ENCODE measurements at places on chromosomes 16 and 17. TPM values are rescaled to one million over a fixed set of nuclear protein-coding genes. Genes with fewer than 3 reads are reported as not detected.

The TBC1D26 gene
- not detected for polyA plus RNA-seq

The LPO gene
- polyA plus RNA-seq: not detected

The CTRB2 gene
- not detected for polyA plus RNA-seq

The SCGB1C2 gene
- not detected for polyA plus RNA-seq

The LRRC37A gene
- 1.0 TPM for polyA plus RNA-seq

The PPP1R1B gene
- not detected for polyA plus RNA-seq

The DNAH17 gene
- 1.1 TPM for polyA plus RNA-seq

The CACNG5 gene
- not detected for polyA plus RNA-seq

The UBN1 gene
- 12.8 TPM for polyA plus RNA-seq

The SEPTIN1 gene
- 205 TPM for polyA plus RNA-seq

The NPIPB6 gene
- not detected for polyA plus RNA-seq

The RHBDF1 gene
- polyA plus RNA-seq: not detected

The ARHGAP44 gene
- not detected for polyA plus RNA-seq

The ATP2C2 gene
- 0.10 TPM for polyA plus RNA-seq

The EPX gene
- polyA plus RNA-seq: not detected

The UNC119 gene
- polyA plus RNA-seq: 35.0 TPM

The CCDC200 gene
- polyA plus RNA-seq: not detected

The SMIM5 gene
- polyA plus RNA-seq: not detected

The CDH3 gene
- polyA plus RNA-seq: not detected

The EXOC3L1 gene
- polyA plus RNA-seq: not detected

The TMC5 gene
- not detected for polyA plus RNA-seq

The ARHGDIG gene
- not detected for polyA plus RNA-seq

The TRIM37 gene
- polyA plus RNA-seq: 8.5 TPM

The OR2C1 gene
- 0.30 TPM for polyA plus RNA-seq

The CCL3 gene
- 0.45 TPM for polyA plus RNA-seq

The MT1A gene
- not detected for polyA plus RNA-seq

The ABCA6 gene
- polyA plus RNA-seq: not detected

The STH gene
- polyA plus RNA-seq: not detected

The RUNDC3A gene
- polyA plus RNA-seq: not detected

The TNFRSF17 gene
- polyA plus RNA-seq: not detected

The RAP1GAP2 gene
- 4.5 TPM for polyA plus RNA-seq

The TBC1D3H gene
- polyA plus RNA-seq: not detected

The CDK5R1 gene
- polyA plus RNA-seq: 8.9 TPM

The IRX6 gene
- polyA plus RNA-seq: not detected

The TBC1D3K gene
- not detected for polyA plus RNA-seq

The SLC2A4 gene
- not detected for polyA plus RNA-seq

The OTOA gene
- not detected for polyA plus RNA-seq

All from CD4-positive, CD25-positive, alpha-beta regulatory T cell (primary cell).